ENCODE measurements at places on chromosomes 12 and 14.
A peak's percentile ranks its signal among the peaks of the same experiment; 100 is the strongest.

DNA sequence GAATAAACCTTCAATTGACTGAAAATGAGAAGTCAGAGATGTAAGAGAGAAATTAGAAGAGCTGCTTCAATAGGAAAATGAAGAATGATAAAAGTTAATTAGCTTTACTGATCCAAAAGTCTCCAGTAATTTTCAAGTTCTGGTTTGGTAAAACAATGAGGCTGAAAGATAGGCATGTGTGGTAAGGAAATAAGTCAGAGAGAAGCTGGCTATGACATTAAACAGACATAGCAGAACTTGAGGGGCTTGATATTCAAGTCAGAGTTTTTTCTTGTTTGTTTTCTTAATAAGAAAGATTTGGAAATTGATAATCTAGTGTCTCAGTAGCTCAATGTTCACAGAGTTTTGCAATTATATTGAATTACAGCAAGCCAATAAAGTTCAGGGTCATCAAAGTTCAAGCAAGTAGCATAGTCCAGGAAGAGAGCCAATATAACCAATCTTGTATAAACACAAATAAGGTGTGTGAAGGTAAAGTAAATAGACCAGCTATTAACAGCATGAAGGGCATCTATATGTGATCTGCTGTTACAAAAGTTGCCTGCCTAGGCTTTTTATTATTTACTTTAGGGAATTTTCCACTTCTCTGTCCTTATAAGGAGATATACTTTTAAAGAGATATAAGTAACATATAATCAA, 1111.5 kb downstream of the TRHDE start:
- no peak for DNase-seq

- DNase-seq: no peak
Measured at GRCh38 chr12:90298289-90298948, 589.8 kb upstream of the ATP2B1 start.

GRCh38 chr12:75959506-75959905, 72.1 kb downstream of the PHLDA1 start:
- no peak for DNase-seq

GRCh38 chr14:103854822-103855733, 7.7 kb upstream of the PPP1R13B start:
- no peak for DNase-seq

GRCh38 chr12:106098691-106099200, 40.0 kb downstream of the NUAK1 start:
- DNase-seq: no peak

- no peak for DNase-seq
Measured at GRCh38 chr14:97539884-97540283, 742.7 kb downstream of the VRK1 start.

DNA sequence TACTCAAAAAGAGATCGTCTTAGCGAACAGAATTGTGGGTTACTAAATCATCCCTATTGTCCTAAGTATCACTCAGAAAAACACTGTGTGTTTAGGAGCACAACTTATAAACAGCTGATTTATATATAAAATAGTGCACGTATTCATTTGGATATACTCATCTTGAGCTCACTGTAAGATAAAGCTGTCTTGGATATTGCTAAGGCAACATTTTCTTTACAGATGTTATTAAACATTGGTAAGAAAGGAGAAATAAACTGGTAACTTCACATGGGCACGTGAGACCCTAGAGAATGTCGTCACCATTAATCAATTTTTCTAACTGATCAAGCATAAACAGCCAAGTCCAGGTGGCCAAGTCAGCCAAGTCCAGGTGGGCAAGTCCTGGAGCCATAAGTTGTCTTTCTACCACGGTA, 1.7 kb downstream of the PAWR start:
- DNase-seq: no peak

- DNase-seq: peak; percentile 35
Measured at GRCh38 chr12:50734409-50735263, 29.3 kb upstream of the ATF1 start.

GRCh38 chr12:5965950-5966383, 20.9 kb upstream of the ANO2 start:
- peak; percentile 41 for DNase-seq

- DNase-seq: no peak
Measured at GRCh38 chr12:10563002-10563401, 50.4 kb downstream of the MAGOHB start.

GRCh38 chr14:75522224-75522982, at the start of gene BATF:
TSS of gene BATF (plus strand) at chr14:75522469. CDS start at chr14:75522683, 214 bp downstream.
- DNase-seq: no peak

GRCh38 chr12:78387721-78388120, 476.9 kb upstream of the SYT1 start:
- no peak for DNase-seq

- no peak for DNase-seq
Measured at GRCh38 chr12:113403435-113404415, at the start of gene SDS. TSS of gene SDS (minus strand) at chr12:113403887. CDS start at chr12:113399708, 4,179 bp downstream.

- DNase-seq: no peak
Measured at GRCh38 chr14:59344016-59344415, 121.2 kb downstream of the GPR135 start.

GRCh38 chr12:3341594-3341993, 149.4 kb upstream of the PRMT8 start:
- DNase-seq: no peak

GRCh38 chr14:73810478-73811163, 41.0 kb upstream of the PTGR2 start:
- no peak for DNase-seq

- no peak for DNase-seq
Measured at GRCh38 chr14:93395231-93395630, 35.5 kb upstream of the UNC79 start.

DNA sequence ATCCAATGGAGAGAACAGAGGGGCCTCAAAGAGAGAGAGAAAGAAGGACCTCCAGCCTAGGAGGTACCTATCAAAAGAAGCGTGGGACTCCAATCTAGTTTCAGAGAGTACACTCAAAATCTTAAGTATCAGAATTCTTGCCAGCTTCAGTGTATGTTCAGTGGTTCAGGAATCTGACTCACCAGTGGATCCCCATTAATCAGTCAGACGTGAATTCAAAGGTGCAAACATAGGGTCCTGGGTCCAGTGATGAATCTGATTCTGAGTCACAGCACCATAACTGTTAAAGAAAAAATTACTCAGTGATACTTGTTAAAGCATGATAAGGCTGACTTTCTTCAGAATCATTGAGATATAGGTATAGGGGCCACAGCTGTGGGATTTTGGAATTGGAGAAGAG, 33.2 kb downstream of the ETNK1 start:
- no peak for DNase-seq

DNA sequence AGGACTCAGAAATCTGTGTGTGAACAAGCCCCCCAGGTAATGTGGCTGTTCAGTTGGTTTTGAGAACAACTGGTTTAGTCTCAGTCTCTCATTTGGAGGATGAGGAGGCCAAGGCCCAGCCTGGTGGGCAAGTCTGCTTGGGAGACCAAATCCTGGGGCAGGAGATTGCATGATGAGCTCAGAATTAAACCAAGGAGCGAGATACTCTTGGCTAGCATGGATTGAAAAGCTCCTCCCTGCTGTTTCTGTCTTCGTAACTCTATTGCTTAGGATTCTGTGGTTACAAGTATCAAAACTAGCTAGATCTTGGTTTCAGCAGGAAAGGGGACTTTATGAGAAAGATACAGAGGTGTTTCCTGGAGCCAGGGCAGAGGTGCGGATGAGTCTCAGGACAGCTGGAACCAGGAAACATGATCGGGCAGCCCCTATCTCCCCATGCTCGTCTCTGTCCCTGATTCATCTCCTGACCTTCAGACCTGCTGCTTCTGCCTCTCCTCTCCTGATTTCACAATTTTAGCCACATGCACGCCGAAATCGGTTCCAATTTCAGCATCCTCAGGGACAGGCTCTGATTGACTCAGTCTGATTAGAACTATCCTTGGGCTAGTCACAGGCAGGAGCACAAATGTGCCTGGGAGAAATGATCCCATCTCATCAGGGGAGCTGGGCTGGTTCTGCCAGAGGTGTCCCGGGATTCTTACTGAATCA, 40.2 kb upstream of the RIN3 start:
- DNase-seq: no peak

DNA sequence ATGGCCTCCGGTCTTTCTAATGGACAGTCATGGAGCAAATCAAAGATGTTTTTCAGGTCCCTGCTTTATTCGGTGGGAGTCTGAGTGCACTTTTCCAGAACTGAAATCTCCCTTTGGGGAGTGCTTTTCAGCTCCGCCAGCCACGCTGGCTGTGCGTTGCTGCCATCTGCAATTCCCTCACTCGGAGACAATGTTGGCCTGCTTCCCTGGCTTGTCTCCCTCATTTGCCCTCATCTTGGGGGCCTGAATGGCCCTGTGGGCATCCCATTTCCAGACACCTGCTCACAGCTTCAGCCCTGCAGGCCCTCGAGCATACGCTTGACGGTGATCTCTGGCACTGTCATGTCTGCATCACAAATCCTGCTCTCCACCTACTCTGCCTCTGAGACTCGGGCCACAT, 103.8 kb downstream of the CCDC92 start:
- DNase-seq: no peak

DNA sequence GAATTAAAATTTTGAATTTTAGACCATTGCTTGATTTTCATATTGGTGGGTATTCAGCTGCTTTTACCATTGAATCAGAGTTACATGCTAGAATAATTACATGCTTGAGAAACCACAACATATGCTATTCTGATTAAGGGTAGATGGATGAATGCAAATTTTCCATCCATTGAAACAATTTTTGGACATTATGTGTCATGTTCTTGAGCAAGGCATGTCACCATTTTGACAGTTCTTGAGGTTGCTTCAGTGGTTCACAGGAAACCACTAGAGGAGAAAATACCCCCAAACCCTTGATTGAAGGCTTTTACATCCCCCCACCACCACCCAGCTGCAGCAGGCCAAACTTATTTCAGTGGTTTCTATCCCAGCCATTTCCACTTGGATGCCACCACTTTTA, 13.5 kb downstream of the UBR7 start:
- DNase-seq: no peak

DNA sequence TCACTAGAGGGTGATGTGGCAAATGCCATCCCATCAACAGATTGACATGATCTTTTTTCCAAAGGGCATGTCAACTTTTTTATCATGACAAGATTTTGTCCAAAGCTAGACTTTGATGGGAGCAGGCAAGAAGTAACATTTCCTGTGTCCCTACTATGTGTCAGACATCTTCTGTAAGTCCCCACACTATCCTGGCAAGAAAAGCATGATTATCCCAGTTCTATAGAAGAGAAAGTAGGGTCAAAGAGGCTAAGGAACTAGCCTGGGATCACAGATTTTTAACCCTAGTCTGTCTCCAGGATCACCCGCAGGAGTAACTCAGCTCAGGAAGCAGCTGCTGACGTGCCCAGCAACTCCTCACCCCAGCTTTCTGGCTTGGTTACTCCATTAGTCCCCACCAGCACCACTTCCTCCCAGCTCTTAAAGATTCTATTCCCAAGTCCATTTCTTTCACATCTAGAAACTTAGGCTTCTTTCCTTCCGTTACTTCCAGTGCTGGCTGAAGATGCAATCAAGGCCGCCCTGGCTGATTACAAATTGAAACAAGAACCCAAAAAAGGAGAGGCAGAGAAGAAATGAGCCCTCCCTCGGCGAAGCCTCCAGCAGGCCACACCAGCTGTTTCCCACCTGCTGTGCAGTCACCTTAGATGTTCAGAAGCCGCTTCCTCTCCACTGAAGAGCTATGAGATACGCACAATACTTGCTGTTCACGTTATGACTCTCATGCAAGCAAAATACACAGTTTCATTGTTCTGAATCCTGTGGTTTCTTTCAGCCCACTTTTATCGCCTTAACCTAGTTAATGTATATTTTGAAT, 6.2 kb downstream of the ISCU start:
- DNase-seq: no peak

- DNase-seq: no peak
Measured at GRCh38 chr14:69921052-69921451, 41.8 kb downstream of the SMOC1 start.

DNA sequence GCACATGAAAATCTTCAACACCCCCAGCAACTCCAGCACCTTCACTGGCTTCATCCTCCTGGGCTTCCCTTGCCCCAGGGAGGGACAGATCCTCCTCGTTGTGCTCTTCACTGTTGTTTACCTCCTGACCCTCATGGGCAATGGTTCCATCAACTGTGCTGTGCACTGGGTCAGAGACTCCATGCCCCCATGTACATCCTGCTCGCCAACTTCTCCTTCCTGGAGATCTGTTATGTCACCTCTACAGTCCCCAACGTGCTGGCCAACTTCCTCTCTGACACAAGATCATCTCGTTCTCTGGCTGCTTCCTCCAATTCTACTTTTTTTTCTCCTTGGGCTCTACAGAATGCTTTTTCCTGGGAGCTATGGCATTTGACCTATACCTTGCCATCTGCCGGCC, 11.5 kb upstream of the OR11G2 start:
- no peak for DNase-seq

DNA sequence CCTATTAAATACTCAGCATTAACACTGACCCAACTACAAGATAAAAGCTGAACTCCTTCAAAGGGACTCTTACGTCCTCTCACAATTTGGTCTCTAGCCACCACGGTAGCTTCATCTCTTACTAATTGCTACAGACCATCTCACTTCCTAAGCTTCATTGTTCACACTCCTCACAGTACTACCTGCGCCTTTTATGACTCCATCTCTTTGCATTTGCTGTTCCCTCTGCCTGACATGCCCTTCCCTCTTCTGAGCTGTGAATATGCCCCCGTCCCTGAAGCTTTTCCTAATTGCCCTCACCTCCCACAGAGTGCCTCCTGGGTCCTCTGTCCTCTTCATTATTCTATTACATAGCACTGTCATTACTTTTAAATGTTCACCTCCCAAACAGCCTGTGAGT, 2.5 kb downstream of the EEA1 start:
- no peak for DNase-seq

GRCh38 chr14:35534208-35534872, 376 bp downstream of the INSM2 start:
- DNase-seq: peak; percentile 42

DNA sequence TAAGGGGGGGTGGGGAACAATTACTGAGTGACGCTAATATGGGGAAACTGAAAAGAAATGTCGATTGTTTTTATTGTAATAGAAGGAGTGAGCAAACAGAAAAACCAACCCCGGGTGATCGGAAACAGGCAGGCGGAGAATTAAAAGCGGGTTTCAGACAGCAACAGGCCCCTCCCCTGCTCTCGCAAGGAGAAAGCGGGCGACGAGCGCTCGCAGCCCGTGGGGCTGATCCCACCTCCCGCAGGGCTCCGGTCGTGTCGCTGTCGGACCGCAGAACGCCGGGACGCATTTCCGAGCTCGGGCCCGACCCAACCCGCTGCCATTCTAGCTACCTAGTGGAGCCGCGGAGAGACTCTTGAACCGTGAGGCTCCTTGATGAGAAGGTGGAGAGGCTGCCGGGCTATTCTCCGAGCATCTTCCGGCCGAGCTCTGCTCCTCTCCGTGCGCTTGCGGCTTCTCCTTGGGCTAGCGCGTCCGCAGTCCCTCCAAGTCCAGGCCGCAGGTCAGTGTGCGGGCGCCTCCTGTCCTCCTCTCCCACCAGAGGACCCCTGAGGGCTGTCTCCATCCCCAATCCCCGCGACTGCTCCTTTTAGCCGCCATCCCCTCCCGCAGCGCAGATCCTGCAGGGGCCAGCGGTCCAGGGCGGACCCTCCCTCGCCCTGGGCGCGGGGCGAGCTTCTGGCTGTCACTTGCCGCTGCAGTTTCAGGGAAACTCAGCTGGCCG, 4.1 kb upstream of the PAX9 start:
- DNase-seq: no peak

GRCh38 chr12:19739195-19739776, 300.0 kb downstream of the AEBP2 start:
- DNase-seq: peak; percentile 29
